ENCODE measurements at places on chromosomes 6 and 20.

- DNase-seq: no peak
Observed at GRCh38 chr6:155495011-155495768, 39.6 kb upstream of the NOX3 start.

- no peak for DNase-seq
Observed at GRCh38 chr6:167679790-167680604, 146.7 kb upstream of the AFDN start.

DNA sequence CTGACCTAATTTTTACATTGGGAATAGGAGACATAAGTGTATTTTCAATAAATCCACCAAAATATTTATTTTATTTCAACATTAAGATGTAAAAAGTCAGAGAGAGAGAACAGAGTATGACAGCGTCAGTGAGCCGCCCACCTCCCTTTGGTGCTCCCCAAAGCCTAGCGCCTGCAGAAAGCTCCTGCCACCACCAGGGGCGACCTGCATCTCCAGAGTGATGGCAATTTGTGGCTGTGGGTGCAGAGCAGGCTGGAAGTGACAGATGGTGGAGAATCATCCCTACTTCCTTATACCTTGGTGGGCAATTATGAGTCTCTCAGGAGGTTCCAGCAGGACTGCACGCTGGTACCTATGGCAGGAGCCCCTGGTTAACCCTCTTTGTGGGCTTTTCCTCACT, 87.3 kb downstream of the PTPRT start:
- no peak for DNase-seq

DNA sequence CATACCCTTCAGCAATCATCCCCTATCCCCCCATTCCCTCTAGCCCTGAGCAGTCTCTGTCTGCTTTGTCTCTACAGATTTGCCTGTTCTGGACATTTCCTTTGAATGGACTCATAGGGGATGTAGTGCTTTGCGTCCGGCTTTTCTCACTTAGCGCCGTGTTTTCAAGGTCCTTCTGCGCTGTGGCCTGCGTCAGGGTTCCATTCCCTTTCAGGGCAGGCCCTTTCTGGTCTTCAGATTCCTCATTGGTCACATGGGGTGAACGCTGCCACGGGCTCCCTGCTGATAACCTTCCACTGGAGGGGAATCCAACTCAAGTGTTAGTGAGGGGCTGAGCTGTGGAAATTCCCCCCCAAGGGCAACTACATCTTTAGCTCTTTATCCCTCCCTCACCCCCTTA, 36.4 kb upstream of the APCDD1L start:
- DNase-seq: no peak

DNA sequence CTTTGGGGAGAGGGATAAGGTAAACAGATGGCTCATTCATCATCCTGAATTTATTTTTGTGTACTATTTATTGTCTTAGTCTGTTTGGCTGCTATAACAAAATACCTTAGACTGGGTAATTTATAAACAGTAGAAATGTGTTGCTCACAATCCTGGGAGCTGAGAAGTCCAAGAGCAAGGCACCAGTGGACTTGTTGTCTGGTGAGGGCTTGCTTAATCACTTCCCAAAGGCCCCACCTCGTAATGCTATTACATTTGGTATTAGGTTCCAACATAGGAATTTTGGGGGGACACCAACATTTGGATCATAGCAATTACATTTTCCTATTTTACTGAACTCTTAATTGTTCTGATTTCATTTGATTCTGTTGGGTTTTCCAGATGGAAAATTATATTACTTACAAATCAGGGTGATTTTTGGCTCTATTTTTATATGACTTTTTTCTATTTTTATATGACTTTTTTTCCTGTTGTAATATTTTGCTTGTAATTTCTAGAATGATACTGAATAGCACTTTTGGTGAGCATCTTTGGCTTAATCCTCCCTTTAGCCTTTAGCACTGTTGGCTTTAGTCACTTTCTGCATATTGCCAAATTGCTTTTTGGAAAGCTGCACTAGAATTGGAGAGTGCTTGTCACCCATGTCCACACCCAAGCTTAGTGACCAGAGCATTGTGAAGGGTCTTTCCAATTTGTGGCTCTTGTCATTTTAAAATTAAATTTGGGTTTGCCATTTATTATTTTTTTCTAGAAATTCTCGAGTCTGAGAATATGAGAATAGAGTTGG, 43.7 kb upstream of the TULP4 start:
- no peak for DNase-seq

GRCh38 chr20:63529180-63529860, 7.9 kb downstream of the PTK6 start:
- DNase-seq: no peak

DNA sequence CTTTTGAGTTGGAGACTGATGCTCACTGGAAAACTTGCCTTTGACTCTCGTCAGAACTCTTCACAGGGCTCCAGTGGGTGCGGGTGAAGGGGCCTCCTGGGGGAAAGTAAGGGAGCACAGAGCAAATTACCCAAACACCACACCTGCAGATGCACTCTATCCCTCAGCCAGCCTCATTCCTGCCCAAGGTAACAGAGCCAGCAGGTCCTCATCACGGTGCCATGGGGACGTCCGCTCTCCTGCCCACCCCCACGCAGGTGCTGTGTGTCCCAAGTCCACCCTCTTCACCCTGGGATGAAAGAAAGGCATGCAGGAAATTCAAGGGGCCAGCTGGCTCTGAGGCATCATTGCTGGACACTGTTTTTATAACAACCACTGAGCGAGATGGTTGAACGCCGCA, 269.0 kb downstream of the SMOC2 start:
- DNase-seq: no peak

GRCh38 chr6:53851561-53851960, 56.8 kb downstream of the LRRC1 start:
- DNase-seq: no peak

- DNase-seq: no peak
Observed at GRCh38 chr6:109093732-109094415, 772 bp downstream of the SESN1 start.

- no peak for DNase-seq
Observed at GRCh38 chr20:50260479-50261221, 70.0 kb downstream of the CEBPB start.

- no peak for DNase-seq
Observed at GRCh38 chr6:11774426-11774825, 4.2 kb downstream of the ADTRP start.

DNA sequence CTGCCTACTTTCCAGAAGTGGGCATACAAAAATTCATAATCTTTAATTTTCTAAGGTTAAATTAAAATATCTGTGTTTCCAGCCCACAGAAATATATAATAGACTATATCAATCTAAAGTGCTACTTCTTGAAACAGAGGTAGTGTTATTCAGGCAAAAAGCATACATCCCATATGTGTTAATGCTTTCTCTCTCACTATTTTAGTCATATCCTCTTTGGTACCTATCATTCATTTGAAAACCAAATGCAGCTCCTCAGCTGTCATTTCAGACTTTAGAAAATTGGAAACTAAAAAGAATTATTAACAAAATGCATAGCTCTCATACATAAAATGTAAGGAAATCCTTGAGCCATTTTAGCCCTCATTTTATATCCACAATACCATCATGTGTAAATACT, 925 bp downstream of the FHL5 start:
- no peak for DNase-seq

- no peak for DNase-seq
Observed at GRCh38 chr6:27562027-27562410, 89.1 kb upstream of the ZNF184 start.

GRCh38 chr6:145161501-145161900, 573.8 kb downstream of the EPM2A start:
- DNase-seq: no peak

DNA sequence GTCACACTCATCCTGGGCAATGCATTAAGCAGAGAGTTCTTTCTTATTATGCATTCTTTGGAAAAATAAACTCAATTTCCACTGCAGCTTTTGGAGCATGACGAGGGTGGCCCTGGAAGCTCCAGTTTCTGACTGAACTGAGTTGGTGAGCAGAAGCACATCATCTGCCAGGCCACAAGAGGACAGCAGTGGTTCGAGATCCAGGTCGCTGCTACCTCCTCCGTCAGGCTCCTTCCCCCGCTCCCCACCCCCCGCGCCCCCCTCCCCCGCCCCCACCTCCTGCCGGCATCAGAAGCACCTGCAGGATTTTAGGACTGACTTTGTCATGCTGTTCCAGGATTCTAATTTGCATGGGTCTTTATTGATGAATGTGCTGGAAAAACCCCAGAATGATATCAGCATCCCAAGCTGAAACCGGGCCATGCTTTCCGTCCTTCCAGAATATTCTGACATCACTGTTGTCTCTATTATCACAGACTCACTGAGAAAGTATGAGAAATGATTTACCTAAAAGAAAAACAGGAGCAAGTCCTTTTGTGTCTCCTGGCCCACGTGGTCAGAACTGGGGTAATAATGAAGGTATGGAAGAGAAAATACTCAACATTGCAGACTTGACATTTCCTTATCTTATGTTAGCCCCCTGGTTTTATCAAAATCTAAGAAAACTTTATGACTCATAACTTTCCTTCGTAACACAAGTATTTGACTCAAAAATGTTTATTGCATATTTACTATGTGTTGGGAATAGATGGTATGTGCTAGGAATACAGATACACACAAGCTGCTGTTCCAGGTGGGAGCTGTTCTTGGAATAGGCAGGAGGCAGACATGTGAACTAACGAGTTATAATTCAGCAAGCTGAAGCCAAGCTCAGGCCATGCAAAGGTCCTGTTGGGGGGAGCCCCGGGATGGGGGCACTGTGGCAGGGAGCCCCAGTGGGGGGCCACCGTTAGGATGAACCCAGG, 220.2 kb upstream of the EXOC2 start:
- DNase-seq: no peak

- DNase-seq: no peak
Observed at GRCh38 chr6:35850208-35850607, 45.1 kb downstream of the LHFPL5 start.

DNA sequence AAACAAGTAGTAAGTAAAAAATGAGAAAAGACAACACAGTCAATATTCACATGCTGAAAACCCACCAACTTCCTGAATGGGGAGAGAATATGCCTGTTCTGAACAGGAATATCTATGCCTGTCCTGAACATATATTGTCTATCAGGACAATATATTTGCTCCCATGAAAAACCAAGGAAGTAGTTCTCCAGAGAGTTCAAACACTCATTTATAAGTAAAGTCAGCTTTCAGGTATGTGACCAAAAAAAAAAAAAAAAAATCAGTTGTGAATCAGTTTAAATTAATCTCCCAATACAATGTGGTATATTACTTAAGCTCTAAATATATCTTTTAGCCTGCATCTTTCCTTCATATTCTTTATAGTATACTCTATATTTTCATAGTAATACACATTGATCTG, 119.5 kb downstream of the MYB start:
- DNase-seq: no peak

DNA sequence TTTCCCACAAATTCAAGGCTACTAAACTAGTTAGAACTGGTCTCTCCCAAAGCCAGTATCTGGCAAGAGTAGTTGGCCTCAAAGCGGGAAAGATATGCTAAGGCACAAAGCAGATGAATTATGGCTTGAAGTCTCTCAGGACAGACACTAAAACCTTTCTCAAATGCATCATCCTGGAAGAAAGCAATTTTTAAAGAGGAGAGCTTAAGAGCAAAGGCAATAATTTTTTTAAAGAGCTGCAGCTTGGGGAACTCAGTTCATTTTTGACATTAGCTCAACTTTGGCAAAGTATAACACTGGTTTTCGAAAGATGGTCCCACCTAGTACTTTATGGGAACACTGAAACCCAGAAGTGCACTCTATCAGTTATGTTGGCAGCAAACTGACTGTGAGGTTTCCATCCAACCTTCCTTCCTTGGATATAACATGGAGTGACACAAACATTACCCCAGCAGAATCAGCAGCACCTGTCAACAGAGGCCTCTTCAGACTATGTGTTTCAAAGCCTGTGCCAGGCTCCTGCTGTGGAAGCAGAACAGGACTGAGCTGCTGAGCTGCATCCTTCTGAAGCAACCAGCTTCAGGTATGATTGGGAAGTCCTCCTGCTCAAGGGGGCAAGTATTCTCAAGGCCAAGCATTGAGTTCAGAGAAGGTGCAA, 852.3 kb upstream of the HS3ST5 start:
- DNase-seq: no peak

GRCh38 chr6:101662111-101662897, 268.8 kb downstream of the GRIK2 start:
- DNase-seq: no peak
